Aorta (tissue), 5 donors: ENCODE measurements at places on chromosomes 16 and 17.
A peak's percentile ranks its signal among the peaks of the same experiment; 100 is the strongest.

GRCh38 chr17:1108478-1108764 lies 71.4 kb downstream of the ABR start:
- DNase-seq: peak; percentile 59

GRCh38 chr17:61058066-61058465 lies 341.6 kb upstream of the TBX2 start:
- DNase-seq: no peak

DNA sequence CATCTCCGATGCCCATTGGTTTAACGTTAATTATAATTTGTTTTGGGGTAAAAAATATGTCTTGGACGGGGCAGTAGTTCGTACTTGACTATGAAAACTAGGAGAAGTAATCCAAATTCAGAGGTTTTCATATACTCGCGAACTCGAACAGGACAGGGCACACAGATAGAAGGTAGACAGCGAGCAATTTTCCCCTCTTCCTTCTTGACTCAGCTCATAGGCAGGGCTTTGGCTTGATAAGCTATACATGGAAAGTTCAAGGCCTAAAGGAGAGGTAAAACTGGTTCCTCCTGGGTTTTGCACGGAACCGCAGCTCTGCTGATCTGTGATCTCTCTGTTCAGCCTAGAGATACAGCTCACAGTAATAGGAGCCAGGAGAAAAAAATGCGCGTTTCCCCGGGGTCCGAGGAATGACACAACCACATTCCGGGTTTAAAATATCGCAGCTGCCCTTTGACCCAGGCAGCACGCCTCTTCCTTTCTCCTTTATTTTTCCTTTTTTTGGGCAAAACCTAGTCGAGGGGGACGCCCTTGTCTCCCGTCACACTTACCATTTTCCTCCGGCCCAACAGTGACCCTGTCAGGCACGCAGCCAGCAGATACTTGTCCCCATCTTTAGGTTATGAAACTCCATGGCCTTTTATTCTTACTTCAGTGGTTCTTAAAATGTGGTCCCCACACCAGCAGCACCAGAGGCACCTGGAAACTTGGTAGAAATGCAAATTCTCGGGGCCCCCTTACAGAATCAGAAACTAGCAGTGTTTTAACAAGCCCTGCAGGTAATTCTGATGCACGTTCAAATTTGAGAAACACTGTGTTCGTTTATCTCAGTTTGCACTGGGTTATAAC lies 1.7 kb upstream of the LASP1 start:
- DNase-seq: peak; percentile 90

GRCh38 chr17:1673041-1673785 lies 11.5 kb downstream of the PRPF8 start:
- DNase-seq: no peak

DNA sequence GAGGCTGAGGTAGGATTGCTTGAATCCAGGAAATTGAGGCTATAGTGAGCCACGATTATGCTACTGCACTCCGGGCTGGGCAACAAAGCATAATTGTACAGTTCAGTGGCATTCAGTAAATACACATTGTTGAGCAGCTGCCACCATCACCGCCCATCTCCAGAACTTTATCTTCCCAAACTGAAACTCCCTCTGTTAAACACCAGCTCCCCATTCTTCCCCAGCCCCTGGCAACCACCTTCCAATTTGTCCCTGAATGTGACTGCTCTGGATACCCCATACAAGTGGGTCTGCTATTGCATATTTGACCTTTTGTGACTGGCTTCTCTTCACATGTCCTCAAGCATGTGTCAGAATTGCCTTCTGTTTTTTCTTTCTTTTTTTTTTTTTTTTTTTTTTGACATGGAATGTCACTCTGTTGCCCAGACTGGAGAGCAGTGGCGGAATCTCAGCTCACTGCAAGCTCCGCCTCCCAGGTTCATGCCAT lies 2.9 kb downstream of the RPL38 start:
- DNase-seq: no peak

DNA sequence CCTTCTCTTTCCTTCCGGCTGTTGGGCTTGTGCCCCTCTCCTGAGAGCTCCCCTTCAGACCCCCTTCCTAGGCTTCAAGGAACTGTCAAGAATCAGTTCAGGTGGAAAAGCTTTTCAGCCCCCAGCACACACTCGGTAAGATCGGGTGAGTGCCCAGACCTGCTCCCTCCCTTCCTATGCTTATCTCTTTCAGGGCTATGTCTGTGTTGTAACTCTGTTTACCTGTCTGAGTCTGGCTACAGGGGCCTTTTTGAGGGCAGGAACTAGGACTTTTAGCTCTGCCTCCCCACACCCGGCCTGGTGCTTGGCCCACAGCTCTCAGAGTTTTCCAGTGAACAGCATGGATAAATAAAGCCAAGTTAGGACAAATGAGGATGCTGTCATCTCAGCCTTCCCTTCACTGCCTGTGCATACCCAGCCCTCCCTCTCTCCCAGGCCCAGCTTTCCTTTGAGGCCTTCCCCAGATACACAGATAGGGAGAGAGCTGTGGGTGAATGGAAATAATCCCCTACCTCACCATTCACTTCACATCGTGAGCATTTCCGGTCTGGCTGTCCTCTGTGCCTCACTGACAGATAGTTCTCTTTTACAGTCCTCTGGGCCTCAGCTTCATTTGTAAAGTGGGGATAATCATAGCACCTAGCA lies 5.7 kb upstream of the MRPS23 start:
- no peak for DNase-seq

GRCh38 chr17:27495460-27495859 lies 39.2 kb downstream of the KSR1 start:
- DNase-seq: peak; percentile 2

GRCh38 chr16:1338855-1339675 lies 5.6 kb downstream of the BAIAP3 start:
- DNase-seq: no peak

DNA sequence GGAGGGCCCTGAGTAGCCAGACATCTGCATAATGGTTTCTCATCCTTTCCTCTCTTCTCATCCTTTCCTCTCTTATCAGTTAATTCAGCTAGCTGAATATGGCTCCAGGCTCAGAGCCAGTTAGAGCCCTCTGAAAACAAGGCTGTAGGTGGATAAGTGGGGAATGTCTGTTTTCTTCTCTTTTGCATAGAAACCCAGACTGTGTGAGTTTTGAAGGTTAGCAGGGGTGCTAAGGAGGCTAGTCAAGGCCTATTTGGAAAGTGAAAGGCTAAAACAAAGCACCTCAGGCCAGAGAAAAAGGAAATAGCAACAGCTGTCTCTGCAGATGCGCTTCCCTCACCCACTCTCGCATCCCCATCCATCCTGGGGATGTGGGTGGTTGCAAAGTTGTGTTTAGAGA lies 420.9 kb downstream of the SHISA9 start:
- DNase-seq: no peak

GRCh38 chr17:65896889-65897288 lies 295.0 kb downstream of the CEP112 start:
- DNase-seq: no peak

- no peak for DNase-seq
Measured at GRCh38 chr17:81256616-81257015, 17.5 kb downstream of the NDUFAF8 start.

DNA sequence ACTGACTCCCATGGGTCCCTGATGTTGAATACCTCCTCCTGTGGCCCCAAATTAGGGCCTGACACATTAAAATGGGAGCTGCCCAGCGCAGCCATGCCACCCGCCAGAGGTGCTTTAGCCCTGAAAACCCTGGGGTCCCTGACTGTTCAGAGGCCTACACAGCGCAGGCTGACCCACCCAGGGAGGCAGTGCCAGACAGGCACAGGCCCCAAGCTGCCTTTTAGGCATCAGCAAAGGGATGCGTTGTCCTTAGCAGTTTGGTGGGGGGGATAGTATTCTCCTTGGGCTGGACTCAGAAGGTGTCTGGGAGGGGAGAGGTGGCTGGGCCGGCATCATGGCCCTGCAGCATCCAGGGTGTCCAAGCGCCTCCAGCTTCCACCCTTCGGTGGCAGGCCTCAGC lies 1.4 kb downstream of the RAPGEFL1 start:
- DNase-seq: no peak

DNA sequence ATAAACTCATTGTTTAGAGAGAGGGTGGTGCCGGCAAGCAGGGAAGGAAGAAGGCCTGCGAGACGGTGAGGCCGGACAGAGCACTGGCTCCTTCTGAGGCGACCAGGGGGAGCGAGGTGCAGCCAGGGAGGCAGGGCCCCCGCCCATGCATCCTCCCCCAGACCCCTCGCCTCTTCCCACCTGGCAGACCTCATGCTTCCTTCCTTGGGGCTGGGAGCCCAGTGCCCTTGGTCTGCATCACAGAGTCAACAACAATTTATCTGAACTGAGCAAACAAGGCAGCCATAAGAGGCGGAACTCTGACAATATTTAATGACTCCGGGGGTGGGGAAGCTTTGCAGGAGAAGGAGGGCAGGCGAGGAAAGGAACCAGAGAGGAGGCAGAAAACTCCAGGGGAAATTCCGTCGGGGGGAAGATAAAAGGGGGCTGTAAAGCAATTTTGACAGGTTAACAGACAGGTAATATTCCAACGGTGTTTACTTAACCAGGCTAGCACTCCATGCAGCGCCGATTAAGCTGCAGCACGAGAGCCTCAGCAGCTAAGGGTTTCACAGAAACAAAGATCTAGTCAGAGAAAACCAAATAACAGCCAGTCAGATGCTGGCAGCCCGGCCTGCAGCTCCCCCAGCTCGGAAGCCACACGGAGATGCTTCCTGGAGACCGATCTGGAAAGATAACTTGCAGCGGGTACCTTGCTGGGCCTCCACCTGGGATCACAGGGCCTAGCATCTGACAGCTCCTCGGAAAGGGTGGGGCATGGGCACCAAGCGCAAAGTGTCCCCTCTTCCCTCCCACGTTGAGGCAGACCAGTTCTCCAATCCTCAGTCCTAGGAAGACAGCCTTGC lies 398.2 kb downstream of the SOX9 start:
- DNase-seq: no peak

- no peak for DNase-seq
Measured at GRCh38 chr16:75621170-75621477, 2.0 kb downstream of the ADAT1 start.

DNA sequence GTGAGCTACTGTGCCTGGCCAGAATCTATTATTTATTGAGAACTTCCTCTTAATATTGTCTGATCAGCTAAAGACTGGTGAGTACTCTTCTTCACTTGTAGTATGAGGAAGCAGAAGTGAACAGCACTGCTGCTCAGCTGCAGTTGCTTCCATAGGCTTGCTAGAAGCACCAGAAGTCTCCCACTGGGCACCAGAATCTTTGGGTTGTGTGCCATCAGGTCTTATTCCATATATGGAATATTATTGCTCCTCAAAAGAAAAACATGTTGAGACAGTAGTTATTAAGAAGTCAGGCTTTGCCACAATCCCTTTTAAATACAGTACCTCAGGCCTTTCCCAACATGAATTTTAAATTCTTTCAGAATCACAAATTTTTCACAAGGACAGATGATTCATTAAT lies 17.2 kb downstream of the SNTB2 start:
- no peak for DNase-seq

DNA sequence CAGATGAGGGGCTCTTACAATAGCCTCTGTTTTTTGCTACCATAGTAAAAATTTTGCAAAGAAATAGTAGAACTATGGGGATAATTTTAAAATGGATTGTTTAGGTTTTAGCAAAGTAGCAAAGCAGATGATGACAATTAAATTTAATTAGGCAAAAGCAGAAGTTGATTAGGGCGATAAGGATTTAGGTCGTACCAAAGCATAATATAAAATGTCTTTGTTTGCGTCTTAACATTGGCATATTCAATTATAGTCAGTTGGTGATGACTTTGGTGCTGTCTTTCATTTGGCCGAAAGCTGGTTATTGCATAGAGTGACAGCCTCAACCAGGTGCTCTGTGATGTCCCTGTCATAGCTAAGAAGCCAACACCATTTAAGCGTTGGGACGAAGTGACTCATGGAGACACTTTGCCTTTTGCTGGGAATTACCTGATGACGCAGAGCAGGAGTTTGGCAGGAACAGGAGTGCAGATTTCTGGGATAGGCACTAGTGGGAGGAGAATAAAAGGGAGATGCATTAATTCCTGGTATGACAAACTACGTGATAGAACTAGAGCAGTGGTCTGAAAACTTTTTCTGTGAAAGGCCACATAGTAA lies 38.3 kb downstream of the MAP2K6 start:
- no peak for DNase-seq

DNA sequence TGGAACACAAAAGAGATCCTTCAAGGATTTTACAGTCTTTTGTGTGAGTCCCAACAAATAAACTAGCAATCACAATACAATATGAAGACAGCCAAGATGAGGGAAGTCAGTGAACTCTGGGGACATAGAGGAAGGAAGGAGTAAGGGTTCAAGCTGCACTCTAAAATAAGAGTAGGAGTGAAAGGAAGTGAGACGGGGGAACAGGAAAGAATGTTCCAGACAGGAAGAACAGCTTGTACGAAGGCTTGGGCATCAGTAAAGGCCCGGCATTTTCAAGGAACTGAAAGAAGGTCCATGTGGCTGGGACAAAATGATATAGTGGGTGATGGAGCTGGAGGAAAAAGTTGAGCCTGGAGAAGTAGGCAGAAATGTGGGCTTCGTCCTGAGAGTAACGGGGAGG lies 4.5 kb downstream of the CCL17 start:
- DNase-seq: no peak

DNA sequence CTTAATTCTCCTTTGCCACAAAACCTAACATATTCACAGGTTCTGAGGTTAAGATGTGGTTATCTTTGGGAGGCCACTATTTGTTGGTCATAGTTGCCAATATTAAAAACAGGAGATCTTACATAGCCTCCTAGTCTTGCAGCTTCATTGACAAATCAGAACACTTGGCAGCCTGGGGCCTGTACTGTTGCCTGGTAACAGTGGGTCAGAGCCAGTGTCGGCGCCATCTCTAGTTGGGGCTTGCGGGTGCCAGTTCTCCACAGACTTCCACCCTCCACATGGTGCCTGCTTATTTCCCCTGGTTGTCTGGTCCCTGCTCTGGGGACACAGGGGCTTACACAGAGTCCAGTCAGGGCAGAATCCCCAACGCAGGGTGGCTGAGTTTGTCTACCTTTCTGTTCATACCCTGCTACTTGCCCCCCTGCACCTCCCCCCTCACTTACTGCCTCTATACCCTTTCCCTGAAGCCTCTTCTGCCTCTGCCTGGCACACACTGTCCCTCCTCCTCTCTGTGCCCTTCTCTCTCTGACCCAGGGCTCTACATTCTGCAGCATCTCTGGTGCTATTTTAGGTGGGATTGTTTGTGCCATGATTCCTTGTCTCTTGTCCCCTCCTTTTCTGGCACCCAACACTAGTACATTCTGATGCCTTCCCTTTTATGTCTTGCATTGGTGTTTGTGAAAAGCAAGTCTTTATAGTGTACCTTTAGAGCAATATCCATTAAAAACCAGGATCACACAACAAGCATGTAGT lies 13.4 kb downstream of the EPN2 start:
- peak; percentile 60 for DNase-seq

GRCh38 chr17:80389011-80389995 lies 25.7 kb upstream of the ENDOV start:
- DNase-seq: no peak

- DNase-seq: no peak
Measured at GRCh38 chr16:23836078-23836403, 258 bp downstream of the PRKCB start.
